ENCODE measurements at places on chromosomes 3 and 15.

- no peak for DNase-seq
Observed at GRCh38 chr15:81777546-81777945, 268.3 kb downstream of the MEX3B start.

DNA sequence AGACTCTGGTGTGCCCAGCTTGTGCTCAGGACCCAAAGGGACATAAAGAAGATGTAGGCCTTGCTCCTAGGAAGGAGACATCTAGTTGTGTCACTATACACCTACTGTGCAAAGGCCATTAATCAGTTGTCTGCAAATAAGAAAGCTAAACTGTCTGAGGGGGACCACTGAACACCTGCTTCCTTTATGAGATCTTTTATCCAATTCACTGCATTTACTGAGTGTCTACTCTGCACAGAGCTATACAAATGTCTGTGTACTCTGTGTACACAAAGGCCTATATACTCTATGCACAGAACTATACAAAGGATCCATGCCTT, 124.8 kb downstream of the CTNNB1 start:
- no peak for DNase-seq

- DNase-seq = no peak
Observed at GRCh38 chr3:66819993-66820501, 178.1 kb upstream of the KBTBD8 start.

- no peak for DNase-seq
Observed at GRCh38 chr3:128588147-128588546, 62.5 kb downstream of the RPN1 start.

GRCh38 chr3:186380622-186381380, 18.8 kb upstream of the DGKG start:
- no peak for DNase-seq

- no peak for DNase-seq
Observed at GRCh38 chr3:187228740-187229139, 31.5 kb downstream of the RTP1 start.

DNA sequence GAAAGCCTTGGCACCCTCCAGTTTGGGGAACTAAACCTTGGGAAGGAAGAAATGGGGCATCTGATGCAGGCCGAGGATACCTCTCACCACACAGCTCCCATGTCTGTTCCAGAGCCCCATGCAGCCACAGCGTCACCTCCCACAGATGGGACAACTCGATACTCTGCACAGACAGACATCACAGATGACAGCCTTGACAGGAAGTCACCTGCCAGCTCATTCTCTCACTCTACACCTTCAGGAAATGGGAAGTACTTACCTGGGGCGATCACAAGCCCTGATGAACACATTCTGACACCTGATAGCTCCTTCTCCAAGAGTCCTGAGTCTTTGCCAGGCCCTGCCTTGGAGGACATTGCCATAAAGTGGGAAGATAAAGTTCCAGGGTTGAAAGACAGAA, 7.7 kb downstream of the MAP1A start:
- no peak for DNase-seq

DNA sequence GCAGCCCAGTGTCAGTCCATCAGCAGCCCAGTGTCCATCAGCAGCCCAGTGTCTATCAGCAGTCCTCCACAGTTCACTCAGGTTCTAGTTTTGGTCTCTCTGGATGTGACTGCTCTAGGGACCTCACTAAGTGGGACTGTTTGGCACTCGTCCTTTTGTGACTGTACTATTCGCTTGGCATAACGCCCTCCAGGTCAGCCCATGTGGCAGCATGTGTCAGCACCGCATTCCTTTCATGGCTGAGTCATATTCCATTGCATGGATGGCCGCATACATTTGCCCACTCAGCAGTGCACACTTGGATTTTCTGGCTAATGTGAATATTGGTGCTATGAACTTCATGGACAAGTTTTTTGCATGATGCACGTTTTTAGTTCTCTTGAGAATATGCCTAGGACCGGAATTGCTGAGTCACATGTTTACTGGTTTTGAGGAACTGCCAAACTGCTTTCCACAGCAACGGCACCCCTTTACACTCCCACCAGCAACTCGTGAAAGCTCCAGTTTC, 16.4 kb downstream of the CHST13 start:
- no peak for DNase-seq

GRCh38 chr15:36936613-36937012, 163.7 kb downstream of the MEIS2 start:
- no peak for DNase-seq

DNA sequence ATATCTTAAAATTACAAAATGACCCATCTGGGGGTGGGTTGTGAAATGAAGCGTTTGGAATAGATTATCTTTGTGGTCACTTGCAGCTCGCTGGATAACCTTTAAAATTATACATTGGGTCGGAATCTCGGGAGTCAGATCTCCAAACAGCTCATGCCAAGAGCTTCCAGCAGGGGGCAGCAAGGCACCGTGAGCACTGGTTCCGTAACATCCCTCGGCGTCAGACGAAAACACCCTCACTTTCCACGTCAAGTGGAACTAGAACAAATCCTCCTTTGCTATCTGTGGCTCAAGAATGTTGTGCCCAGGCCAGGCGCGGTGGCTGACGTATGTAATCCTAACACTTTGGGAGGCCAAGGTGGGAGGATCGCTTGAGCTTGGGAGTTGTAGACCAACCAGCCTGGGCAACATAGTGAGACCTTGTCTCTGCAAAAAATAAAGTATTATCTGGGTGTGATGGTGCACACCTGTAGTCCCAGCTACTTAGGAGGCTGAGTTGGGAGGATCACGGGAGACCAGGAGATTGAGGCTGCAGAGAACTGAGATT, 31.1 kb downstream of the UMPS start:
- peak; percentile 64 for DNase-seq

GRCh38 chr3:187550446-187550845, 119.7 kb downstream of the SST start:
- no peak for DNase-seq

DNA sequence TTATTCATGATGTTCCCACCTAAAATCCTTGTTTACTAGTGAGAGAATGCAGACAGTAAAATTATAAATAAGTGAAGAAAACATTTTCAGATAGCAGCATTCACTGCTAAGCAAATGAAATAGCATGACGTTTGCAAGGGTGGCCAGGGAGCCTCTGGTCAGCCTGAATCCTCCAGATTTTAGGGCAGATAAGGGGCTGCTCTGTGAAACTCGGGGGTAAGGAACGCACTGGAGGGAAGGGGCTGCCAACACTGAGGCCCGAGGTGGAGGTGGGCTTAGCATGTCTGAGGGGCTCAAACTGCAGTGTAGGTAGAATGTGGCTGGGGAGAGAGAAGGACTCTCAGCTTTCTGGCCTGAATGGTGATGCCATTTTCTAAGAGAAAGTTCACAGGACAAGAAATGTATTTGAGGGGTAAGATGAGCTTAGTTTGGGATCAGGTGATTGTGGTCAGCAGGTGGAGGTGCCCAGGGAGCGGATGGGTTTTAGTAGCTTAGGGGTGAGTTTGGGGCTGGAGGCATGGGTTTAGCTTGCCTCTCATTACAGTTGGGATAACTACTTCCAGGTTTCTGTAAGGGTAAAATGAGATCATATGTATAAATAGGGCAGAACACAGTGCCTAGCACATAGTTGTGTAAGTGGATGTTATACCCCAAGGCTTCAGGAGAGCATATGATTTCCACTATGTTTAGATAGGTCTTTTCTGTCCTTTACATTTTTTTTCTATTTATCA, 20.5 kb downstream of the GPR171 start:
- DNase-seq = no peak

GRCh38 chr3:189721873-189722665, 90.9 kb downstream of the TP63 start:
- no peak for DNase-seq

- DNase-seq = no peak
Observed at GRCh38 chr3:50534681-50535330, 31.4 kb upstream of the CACNA2D2 start.

GRCh38 chr3:61618871-61619270, 57.5 kb downstream of the PTPRG start:
- no peak for DNase-seq

DNA sequence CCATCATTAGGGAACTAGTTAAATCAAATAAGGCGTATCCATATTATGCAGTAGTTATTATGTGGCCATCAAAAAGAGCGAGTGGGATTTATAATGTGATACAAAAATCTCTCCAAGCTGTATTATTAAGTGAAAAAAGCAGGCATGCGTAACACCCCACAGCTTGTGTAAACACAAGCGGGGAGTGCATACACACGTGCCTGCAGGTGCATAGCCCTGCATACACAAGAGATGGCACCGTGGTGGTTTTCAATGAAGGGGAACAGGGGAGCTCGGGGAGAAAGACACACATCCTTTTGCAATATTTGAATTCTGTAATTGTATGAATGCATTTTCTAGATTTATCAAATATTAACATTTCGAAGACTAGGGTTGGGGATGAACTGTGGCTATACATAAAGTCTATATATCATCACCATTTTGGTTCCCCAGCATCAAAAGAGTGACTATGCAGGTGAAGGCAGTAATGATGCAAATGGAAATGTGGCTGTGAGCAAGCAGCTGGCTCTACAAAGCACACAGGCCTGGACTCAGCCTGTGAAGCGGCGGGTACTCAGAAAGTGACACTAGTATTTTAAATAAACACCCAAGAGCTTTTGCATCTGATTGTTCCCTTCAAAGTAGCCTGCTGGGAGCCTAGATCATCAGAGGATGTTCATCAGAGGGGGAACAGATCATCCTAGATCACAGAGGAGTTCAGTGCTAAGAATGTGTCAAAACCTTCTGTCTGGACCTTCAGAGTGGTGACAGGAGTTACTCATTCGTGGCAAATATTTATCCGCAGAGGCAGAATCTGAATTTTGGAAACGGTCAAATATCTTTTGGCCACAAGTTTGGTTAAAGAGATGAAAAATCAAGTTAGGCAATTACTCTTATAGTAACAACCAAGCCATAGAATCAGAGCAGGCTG, 9.4 kb upstream of the KIF7 start:
- DNase-seq = no peak

DNA sequence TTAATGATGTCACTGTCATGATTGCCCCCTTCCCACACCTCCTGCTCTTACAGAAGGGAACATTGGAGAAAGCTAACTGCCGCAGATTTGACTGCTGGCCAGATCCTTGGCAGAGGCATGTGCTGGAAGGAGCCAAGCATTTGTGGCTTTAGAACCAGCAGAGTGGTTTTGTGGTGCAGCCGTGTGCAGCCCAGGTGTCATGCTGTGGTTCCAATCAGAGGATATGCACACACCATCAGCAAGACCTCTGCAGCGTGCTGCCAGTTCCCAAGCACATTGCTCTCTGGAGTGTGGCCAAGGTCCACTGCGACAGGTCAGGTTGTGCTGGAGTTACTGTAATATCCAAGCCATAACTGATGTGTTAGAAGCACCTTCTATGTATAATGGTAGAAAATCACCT, 61.6 kb downstream of the OTOL1 start:
- no peak for DNase-seq

- DNase-seq = no peak
Observed at GRCh38 chr15:58387130-58387529, 44.7 kb upstream of the LIPC start.

DNA sequence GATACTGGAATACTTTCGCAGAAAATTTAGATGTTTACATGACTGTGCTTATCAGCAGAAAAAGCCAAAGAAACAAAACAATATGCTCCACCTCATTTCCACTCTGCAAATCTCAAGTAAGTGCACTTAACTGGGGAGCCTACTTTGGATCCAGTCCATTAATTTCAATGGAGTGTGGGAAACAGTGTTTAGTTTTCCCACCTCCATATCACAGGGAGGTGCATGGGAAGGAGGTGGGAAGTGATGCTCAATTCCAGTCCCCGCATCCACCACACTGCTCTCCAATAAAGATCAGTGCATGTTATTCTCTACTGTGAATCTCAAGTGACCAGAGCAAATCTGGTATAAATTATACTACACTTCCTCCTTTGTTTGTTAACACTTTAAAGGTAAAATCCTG, 2.9 kb downstream of the NEDD4 start:
- DNase-seq = no peak

DNA sequence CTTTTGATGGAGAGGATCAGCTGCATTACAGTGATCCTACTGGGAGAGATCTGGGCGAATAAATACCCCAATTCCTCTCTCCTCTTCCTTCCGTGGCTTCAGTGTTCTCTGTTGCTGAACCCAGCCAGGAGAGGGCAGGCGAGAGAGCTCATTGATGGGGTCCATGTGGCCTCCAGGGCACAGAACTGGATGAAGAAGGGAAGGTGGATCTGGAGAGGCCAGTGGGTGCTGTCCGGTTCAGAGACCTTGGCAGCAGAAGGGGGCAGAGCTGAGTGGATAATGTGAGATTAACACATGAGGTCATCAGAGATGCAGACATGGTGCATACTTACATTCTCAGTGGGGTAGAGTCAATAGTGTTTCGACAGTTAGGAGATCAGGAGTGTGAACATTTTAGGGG, 193.6 kb downstream of the CLSTN2 start:
- peak; percentile 51 for DNase-seq

GRCh38 chr3:45909542-45909941, 23.2 kb downstream of the CCR9 start:
- no peak for DNase-seq

- DNase-seq = no peak
Observed at GRCh38 chr3:53645754-53646153, 151.3 kb downstream of the CACNA1D start.

- no peak for DNase-seq
Observed at GRCh38 chr3:146241523-146242240, 9.2 kb downstream of the PLSCR4 start.

DNA sequence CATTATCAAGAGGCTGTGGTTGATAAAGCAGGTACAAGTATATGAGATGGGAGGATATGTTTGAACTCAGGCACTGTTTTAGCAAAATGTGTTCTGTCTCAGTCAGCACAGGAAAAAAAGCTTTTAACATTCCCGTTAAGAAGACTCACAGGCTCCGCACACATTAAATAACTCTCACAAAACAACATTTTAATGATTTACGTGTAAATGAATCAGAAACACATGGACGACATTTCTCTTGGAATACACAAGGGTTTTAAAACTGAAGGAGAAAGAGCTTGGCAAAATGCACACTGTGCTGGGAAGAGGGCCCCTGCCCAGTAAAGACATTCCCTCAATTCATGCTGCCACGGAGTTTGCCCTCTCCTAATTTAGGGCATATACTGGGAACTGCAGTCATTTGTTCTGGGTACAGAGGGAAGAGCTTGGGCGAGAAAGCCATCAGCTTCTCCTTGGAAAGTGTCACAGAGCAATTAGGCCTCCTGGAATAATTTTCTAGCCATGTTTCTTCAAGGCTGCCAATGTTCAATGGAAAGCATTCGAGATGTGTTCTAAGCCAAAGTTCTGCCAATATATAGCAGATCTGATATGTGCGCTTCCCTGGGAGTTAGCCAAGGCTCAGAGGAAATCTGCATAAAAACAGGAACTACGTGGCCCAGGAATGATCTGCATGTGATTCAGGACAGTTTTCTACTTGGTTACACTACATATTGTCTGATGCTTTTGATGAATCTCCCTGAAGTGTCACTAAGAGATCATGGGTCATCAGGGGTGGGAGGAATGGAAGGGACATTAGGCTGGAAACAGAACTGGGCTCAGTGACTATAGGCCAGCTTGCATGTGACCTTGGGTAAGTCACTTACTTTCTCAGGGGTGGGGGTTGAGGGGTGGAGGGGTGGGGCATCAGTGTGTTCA, 2.2 kb upstream of the MASP1 start:
- DNase-seq = no peak

Measured in NCI-H2171 (cell line).